ENCODE measurements at places on chromosomes 11 and 22. TPM values are rescaled to one million over a fixed set of nuclear protein-coding genes. Genes with fewer than 3 reads are reported as not detected.

The PAMR1 gene
- total RNA-seq, result 29.9 TPM

The BRMS1 gene
- 25.0 TPM for total RNA-seq

GRCh38 chr11:118659314-118659952 lies 20.0 kb downstream of the TREH start:
- no peaks in the 10 kb centered on the region for H3K27me3 ChIP-seq
- peak; percentile 90 for DNase-seq
- peak overlapping the region; percentile 48 for H3K27ac ChIP-seq
- H3K4me1 ChIP-seq, result peaks cover 23% of the 10 kb centered on the region
- peaks cover 32% of the 10 kb centered on the region for H3K36me3 ChIP-seq

DNA sequence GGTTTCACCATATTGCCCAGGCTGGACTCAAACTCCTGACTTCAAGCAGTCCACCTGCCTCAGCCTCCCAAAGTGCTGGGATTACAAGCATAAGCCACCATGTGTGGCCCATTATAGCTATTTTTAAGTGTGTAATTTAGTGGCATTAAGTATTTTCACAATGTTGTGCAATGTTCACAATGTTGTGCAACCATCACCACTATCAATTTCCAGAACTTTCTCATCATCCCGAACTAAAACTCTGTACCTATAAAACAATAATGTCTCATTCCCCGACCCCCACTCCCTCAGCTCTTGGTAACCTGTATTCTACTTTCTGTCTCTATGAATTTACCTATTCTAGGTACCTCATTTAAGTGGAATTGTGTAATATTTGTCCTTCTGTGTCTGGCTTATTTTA lies 7.5 kb downstream of the CFAP68 start:
- H3K4me1 ChIP-seq, result no peaks in the 10 kb centered on the region
- H3K4me3 ChIP-seq, result no peak overlapping the region
- H3K36me3 ChIP-seq, result no peaks in the 10 kb centered on the region
- DNase-seq, result no peak
- H3K27ac ChIP-seq, result no peak overlapping the region

DNA sequence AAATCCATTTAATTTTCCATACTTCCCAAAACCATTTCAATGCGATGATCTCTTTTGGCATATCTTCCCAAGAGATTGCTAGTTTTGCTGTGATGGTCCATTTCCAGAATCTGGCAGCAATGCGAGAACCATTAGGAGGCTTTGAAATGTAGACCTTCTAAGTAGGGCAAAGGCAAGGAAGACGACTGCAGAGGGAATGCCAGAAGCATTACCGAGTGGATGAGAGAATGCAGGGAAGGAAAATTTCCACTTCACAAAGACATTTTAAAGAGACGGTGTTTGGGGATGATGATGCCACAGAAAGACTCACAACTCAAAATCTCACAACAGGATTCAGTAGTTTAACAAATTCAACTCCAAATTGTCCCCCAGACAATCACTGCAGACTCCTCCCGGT lies 471 bp upstream of the CEP126 start:
- H3K4me3 ChIP-seq, result peak overlapping the region; percentile 70
- no peaks in the 10 kb centered on the region for H3K27me3 ChIP-seq
- H3K36me3 ChIP-seq, result no peaks in the 10 kb centered on the region
- peak; percentile 92 for DNase-seq
- H3K4me1 ChIP-seq, result peaks cover 2% of the 10 kb centered on the region

GRCh38 chr11:117335399-117335798 lies 7.7 kb downstream of the CEP164 start:
- DNase-seq, result no peak
- peaks cover 19% of the 10 kb centered on the region for H3K36me3 ChIP-seq
- H3K27me3 ChIP-seq, result no peaks in the 10 kb centered on the region
- no peaks in the 10 kb centered on the region for H3K4me1 ChIP-seq

DNA sequence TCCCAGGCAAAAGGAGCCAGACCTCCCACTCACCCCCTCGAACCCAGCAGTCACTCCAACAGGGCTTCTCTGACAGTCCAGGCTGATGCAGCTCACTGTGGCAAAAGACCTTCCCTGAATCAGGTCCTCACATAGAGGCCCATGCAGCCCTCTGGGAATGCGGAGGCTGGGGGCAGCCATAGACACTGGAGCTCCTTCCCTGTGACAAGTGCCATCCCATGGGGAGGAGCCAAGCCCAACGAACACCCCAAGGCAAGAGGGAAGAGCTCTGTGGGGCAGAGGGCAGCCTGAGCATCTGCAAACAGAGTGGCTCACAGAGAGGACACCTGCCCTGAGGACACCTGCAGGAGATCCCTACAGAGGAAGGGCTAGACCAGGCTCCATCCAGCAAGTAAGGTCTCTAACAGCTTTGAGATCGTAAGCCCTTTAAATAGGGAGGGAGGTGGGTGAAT lies at the start of gene LINC01488:
Gene LINC01488, plus strand, starts transcription at position 271 of the 452 bp plus-strand sequence.
- peak within 1 kb of the TSS; percentile 62 for H3K27ac ChIP-seq
- no peaks in the 10 kb centered on the region for H3K27me3 ChIP-seq
- no peak for DNase-seq
- peaks cover 63% of the 10 kb centered on the region for H3K4me1 ChIP-seq
- H3K36me3 ChIP-seq, result no peaks in the 10 kb centered on the region

DNA sequence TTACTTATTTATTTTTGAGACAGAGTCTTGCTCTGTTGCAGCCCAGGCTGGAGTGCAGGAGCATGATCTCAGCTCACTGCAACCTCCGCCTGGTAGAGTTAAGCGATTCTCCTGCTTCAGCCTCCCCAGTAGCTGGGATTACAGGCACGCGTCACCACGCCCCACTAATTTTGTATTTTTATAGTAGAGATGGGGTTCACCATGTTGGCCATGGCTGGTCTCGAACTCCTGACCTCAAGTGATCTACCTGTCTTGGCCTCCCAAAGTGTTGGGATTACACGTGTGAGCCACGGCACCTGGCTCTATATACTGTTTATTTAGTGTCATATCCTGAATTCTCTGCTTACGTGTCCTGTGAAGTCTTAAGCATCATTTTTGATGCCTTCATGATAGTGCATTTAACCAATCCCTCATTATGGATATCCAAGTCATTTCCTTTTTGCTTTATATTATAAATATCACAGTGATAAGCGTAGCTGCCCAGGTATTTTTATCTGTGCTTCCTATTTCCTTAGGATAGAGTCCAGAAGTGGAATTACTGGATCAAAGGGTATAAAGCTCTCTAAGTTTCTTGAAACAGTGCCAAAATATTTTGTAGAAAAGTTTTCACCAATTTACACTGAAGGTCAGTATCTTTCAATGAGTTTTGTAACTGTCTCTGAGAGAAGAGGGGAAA lies 871 bp upstream of the SIDT2 start:
- DNase-seq, result peak; percentile 1
- peaks cover 15% of the 10 kb centered on the region for H3K36me3 ChIP-seq
- peaks cover 32% of the 10 kb centered on the region for H3K4me1 ChIP-seq
- no peaks in the 10 kb centered on the region for H3K27me3 ChIP-seq
- peak overlapping the region; percentile 84 for H3K4me3 ChIP-seq

DNA sequence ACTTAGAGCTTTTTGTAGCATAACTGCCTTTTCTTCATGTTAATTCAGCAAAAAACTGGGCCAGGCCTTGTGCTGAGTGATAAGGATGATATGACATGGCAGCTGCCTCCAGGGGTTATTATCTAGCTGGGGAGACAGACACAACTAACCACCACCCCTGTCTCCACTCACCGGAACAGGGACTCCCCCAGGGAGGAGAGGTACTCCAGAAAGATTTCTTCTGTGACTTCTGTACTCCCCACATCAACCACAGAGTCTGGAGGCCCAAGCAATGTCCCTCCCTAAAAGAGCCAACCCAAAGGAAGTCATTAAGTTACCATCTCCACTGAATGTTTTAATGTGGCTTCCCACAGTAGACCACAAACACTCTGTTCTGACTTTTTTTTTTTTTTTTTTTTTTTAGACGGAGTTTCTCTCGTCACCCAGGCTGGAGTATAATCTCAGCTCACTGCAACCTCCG lies 14.3 kb upstream of the PMM1 start:
- no peaks in the 10 kb centered on the region for H3K4me1 ChIP-seq
- no peak overlapping the region for H3K4me3 ChIP-seq

GRCh38 chr11:6778518-6778917 lies 4.3 kb upstream of the OR2AG1 start:
- no peak for DNase-seq
- no peak overlapping the region for H3K27ac ChIP-seq
- no peaks in the 10 kb centered on the region for H3K4me1 ChIP-seq
- H3K36me3 ChIP-seq, result no peaks in the 10 kb centered on the region

DNA sequence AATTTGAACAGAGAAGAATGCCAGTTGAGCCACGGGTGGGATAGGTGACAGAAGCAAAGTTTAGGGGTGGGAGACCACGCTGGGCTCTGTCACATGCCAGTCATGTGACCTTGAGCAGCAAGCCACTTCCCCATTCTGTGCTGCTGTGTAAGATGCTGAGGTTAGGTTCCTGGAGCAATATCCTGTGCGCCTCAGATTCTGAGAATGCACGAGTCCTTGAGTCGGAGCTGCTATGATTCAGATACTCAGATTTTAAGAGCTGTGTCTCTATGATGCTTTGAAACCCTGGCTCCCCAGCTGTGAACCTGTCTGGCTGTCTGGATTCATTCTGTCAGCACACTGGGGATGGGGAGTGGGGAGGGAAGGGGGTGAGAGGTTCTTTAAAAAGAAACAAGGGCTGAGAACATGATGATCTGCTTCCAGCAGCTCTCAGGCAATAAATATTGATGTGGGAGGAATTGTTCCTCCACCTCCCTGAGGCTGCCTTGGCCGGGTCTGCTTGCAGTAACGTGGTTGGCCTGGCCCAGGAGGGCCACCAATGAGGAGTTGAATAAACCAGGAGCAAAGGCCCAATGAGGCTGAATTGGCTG lies 24.0 kb downstream of the SLCO2B1 start:
- H3K27ac ChIP-seq, result peak overlapping the region; percentile 86
- no peak overlapping the region for H3K4me3 ChIP-seq
- no peaks in the 10 kb centered on the region for H3K27me3 ChIP-seq
- H3K4me1 ChIP-seq, result peaks cover 20% of the 10 kb centered on the region
- peak; percentile 84 for DNase-seq

DNA sequence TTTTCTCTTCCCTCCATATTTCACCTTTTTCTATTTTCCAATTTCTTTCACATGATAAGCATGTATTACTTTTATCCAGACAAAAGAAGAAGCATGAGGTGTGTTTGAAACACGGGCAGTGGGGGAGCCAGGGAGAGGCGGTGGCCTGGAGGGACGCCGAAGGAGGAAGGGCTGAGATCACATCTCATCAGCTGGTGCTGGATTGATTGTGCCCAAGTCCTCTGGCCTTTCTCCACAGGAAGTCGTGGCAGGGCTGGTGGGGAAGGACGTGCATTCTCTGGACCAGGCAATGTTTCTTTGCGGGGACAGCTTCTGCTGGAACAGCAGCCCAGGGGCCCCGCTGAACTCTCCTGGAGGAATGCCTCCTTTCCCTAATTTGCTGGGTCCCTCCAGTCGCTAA lies 82.9 kb downstream of the MIAT start:
- DNase-seq, result no peak
- H3K36me3 ChIP-seq, result no peaks in the 10 kb centered on the region
- H3K27ac ChIP-seq, result no peak overlapping the region
- H3K4me1 ChIP-seq, result peaks cover 4% of the 10 kb centered on the region
- H3K27me3 ChIP-seq, result no peaks in the 10 kb centered on the region

GRCh38 chr11:2584812-2585565 lies 114.8 kb downstream of the KCNQ1OT1 start:
- H3K27me3 ChIP-seq, result peaks cover 2% of the 10 kb centered on the region
- no peak overlapping the region for H3K4me3 ChIP-seq
- DNase-seq, result no peak
- no peaks in the 10 kb centered on the region for H3K36me3 ChIP-seq
- no peak overlapping the region for H3K27ac ChIP-seq
